Renal pelvis (tissue), 12 donors: ENCODE measurements at places on chromosomes 4 and X. TPM values are rescaled to one million over a fixed set of nuclear protein-coding genes. Genes with fewer than 3 reads are reported as not detected.
A peak's percentile ranks its signal among the peaks of the same experiment; 100 is the strongest.

DNA sequence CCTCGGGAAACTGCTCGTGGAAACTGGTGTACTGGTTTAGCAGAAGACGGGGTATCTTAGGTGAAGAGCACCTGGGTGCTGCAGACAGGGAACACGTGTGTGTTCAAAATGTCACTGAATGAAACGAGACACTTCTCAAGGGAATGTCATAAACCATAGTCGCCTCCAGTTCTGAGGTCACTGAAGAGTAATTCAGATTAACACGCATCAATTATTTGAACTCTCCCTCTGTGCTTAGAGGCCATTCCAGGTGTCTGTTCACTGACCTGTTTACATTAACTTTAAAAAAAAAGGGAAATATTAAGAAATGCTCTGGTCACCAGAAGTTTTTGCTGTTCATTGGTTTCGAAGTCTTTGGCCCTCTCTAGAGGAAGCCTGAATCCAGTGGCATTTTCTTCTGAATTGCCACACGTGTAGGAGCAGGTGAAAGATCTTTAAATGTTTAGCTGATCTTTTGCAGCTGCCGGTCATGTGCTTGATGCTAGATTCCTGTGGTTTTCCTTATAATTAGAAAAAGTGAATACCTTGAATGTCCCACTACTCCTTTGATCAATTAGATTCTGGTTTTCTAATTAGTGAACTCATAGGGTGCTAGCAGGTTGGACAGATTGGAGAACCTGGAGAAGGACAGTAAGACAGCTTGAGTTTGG lies 330.5 kb downstream of the ARHGAP10 start:
- DNase-seq = no peak

- no peak for DNase-seq
Measured at GRCh38 chr4:155668707-155669220, 2.1 kb downstream of the GUCY1A1 start.

- DNase-seq = no peak
Measured at GRCh38 chr4:87353592-87353991, 30.9 kb upstream of the HSD17B13 start.

Gene NR0B1
- 0.14 TPM for polyA plus RNA-seq

GRCh38 chr4:138751309-138751708 lies 264.3 kb upstream of the NOCT start:
- no peak for DNase-seq

DNA sequence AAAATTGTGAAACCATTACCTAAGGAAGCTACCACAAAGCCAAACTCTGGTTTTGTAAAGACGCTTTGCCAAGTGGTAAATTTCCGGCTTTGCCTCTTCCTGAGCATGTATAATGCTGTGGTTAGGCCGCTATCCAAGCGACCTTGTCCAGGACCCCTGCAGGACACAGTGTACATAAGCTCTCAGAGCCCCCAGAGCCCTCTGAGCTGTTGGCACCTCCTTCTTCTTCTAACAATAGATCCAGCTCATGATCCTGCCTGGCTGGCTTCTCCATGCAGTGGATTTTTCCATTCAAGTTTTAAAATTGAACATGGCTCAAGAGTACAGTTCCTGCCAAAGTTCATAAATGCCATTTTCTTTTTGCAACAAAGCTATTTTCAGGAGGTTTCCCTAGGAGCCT lies 326.7 kb downstream of the MAPK10 start:
- no peak for DNase-seq

DNA sequence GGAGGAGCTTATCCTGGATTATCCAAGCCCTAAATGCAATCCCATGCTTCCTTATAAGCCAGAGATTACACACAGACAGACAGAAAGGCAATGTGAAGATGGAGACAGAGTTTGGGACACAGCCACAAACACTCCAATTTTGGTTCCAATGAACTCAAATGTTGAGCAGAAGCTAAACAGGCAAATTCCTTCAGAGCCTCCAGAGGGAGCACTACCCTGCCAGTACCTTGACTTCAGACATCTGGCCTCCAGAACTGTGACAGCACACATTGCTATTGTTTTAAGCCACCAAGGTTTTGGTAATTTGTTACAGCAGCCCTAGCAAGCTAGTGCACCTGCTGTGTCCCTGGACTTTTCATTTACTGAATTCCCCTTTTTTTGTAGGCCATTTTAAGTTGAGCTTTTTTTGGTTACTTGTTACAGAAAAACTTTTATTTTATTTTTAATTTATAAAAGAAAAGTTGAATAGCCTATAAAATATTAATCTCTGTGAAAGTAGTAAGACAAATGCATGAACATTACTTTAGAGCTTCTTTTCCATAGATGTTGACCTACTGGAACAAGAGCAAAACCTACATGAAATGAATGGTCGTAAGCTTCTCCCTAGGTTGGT lies 33.4 kb upstream of the SRD5A3 start:
- DNase-seq = peak; percentile 9

DNA sequence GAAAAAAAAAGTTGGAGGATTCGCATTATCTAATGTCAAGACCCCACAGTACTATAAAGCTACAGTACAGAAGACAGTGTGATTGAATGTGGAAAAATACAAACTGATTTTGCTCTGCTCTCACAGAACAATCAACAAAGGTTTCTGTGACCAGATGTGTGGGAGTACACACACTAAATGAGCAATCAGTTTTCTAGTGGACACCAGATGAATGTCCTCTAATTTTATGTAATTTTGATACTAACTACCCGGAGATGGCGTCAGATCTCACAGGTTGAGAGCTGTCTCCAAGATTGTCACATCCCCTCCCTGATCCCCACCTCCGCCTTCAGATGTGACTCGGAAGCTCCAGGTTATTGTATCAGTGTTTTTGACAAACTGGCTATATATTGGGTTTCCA lies 81.9 kb upstream of the HUWE1 start:
- no peak for DNase-seq

- peak; percentile 2 for DNase-seq
Measured at GRCh38 chrX:97026406-97026805, 142.7 kb downstream of the RPA4 start.

GRCh38 chr4:7000421-7001176 lies 42.6 kb upstream of the TADA2B start:
- DNase-seq = no peak

DNA sequence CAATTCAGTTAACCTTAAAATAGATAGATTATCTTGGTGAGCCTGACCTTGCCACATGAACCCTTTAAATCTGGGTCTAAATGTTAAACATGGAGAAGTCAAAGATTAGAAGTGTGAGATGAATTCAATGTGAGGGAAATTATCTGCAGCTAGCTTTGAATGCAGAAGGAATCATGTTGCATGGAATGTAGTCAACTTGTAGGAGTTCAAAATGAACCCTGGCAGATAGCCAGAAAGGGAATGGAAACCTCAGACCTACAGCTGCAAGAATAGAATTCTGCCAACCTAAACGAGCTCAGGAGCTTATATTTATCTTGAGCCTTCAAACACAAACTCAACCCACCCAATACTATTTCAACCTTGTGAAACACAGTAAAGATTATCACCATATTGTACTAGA lies 632.5 kb downstream of the KCTD8 start:
- DNase-seq = peak; percentile 4

- DNase-seq = no peak
Measured at GRCh38 chr4:159382856-159383561, 280.1 kb downstream of the RAPGEF2 start.

- DNase-seq = no peak
Measured at GRCh38 chr4:11735651-11736050, 307.0 kb upstream of the HS3ST1 start.

DNA sequence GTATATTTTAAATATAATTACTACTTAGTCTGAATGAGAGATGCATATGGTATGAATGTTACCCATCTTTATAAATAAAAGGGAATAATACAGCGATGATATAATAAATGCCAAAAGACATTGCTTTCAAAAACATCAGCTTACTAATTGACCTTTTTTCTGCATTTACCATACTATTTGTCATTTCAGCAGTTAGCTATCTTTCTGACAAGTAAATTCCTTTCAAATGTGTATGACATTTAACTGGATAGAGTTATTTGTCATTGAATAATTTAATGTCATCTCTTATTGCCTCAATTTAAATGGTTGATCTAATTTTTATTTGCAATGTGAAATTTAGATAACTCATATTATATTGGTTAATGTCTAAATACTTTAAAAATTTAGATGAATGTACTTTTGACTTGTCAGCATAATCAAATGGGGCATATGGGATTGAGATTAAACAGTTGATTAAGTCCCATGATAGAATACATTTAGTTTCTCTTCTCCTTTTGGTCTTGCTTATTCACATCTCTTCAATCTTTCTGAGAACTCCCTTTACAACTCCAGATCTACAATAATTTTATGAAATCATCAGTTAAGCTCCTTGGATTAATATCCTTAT lies 350.9 kb downstream of the PCDH18 start:
- no peak for DNase-seq

- no peak for DNase-seq
Measured at GRCh38 chr4:11954093-11954492, 525.4 kb upstream of the HS3ST1 start.

DNA sequence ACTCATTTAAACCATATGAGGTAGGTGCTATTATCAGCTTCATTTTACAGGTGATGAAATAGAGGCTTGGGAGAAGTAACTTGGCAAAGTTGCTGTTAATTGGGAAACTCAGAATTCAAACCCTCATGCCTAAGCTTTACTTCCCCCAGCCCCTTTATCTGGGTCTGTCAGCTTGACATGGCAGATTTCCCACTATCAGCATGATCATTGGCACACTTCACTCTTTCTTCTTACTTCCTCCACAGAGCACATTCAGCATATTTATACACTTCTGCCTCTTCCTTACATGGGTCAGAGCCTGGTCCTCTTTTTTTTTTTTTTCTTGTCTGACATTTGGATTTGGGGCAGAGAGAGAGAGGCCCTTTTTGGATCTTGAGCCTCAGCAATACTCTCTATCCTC lies 56.5 kb upstream of the ARX start:
- no peak for DNase-seq

- DNase-seq = no peak
Measured at GRCh38 chr4:138572007-138572406, 329.9 kb upstream of the SLC7A11 start.

- no peak for DNase-seq
Measured at GRCh38 chr4:68416591-68416990, 30.7 kb upstream of the TMPRSS11E start.

DNA sequence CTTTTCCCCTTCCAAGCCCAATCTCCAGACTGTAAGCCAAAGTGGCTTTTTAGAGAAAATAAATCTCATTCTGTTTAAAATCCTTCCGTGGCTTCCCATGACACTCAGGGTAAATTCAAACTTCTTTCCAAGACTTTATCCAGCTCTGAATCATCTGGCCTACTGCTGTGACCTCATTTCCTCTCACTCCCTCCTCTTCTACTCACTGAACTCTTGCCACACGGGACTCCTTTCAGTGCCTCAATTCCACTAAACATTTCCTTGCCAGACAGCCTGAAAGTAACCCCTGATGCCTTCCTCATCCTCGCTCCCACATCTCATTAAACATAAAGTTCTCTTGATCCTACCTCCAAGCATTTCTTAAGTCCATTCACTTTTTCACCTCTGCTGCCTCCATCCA lies 27.8 kb upstream of the RNF128 start:
- no peak for DNase-seq

GRCh38 chr4:38193236-38193863 lies 233.2 kb downstream of the PTTG2 start:
- DNase-seq = no peak

DNA sequence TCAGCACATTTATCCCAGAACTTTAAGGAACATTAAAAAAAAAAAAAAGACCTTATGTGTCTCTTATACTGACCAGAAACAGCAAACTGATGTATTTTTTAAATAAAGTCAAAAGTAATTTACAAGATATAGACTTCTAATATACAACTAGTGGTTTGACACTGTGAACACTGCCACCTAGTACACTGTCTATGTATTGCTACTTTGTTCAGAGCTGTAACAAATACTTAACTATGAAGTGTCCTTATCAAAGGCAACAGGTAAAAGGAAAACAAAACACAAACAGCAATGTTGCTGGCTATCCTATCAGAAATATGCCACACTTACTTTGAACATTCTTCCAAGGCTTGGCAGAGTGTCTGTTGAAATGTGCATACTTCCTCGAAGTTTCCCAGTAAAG lies 60.4 kb downstream of the CD40LG start:
- DNase-seq = no peak

DNA sequence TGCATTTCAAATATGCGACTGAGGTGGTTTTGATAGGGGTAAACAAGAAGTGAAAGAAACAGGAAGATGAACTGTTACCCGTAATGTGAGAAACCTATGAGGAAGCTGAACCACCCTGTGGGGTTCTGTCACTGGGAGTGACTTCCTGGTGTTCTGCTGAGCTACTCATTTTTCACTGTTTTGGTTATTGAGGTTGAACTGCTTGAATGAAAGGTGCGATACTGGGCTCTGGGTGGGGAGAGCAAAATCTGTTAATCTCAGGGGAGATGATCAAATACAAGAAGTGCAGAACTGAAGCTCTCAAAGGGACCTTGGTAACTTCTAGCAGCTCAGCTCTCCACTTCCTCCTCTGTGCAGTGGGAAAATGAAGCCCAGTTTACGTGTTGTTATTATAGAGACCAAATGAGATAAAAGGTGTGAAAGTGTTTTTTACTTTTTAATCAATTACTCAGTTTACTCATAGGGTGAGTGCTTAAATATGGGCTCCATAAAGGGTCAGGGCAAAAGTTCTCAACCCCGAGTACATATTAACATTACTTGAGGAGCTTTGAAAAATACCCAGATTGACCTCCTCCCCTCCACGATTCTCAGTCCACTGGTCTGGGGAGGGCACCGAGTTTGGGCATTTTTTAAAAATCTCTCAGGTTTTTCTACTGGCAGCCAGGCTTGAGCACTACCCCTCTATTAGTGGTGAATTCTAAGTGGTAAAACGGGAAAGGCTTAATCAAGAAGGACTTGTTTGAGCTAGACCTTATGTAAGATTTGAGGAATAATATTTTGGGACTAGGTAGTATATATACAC lies 66.7 kb downstream of the COQ2 start:
- DNase-seq = no peak

GRCh38 chr4:8556341-8557150 lies 23.6 kb upstream of the GPR78 start:
- DNase-seq = no peak

- no peak for DNase-seq
Measured at GRCh38 chr4:10021653-10022023, 341 bp upstream of the SLC2A9 start.

DNA sequence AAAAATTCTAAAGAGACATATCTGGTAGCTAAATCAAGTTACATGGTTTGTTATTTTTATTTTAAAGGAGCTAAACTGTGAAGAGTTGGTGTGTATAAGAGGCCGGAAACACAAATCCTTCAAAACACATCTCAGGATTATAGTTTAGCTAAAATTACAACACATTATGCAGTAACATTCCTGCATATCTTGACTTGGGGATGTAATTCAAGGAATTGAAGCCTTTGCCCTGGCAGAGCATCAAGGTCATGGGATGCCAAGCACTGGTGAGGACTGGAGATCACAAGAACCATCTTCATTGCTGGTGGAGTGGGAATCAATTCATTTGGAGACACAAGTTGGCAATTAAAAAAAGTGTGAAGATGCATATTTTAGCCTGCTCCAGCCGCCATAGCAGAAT lies 86.8 kb upstream of the LSM6 start:
- no peak for DNase-seq

DNA sequence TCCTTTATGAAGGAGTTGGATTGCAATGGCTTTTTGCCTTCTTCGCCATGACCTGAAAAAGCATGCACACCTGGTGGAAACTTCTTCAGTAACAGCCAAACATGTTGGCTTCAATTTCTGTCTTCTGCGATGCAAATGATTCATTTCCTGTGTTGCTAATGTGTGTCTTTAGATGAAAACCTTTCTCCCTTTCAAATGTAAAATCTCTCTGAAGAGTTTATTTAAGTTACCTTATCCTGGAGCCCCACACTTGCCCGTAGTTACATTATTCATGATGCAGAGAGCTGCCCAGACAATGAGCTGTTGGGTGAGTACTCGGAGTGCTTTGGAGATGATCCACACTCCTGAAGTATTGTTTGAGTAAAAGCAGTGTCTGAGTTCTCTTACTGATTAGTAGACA lies 1100.9 kb downstream of the RPA4 start:
- DNase-seq = no peak

Gene VCX3B
- polyA plus RNA-seq = 0.90 TPM
